CD4-positive, alpha-beta T cell treated with Interleukin-17A for 1 hour (primary cell): ENCODE measurements at places on chromosomes 7 and 10.

DNA sequence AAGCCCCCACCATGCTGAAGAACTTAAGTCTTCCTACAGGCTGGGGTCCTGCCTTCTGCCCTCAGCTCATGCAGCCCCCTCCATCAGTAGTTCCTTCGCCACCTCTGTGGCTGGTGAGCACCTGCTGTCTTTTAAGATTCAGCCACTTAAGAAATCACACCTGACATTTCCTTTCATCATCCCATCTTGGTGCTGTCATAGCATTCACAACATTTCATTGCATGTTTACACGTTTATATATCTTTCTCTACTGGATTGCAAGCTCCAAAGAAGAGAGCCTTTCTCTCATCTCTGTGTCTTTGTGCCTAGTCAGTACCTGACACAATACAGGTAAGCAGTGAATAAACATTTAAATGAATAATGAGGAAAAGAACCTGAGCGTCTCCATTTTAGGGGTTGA, 38.3 kb downstream of the SND1 start:
- no peak for DNase-seq

DNA sequence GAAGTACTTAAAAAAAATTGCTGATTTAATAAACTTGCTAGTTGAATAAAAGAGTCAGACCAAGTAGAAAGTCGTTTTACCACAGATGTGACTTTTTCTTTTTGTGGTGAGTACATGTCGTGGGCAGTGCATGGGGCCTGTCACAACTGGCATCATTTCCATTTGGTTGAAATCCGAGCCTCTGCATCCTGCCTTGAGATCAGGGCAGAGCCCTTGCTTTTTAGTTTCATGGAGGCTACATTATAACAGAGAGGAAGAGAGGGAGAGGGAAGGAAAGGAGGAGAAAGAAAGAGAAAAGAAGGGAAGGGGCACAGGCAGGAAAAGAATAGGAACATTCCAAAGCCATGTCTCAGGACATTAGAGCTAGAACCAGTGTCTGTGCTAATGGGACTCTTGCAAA, 20.4 kb upstream of the INSYN2A start:
- DNase-seq = no peak

DNA sequence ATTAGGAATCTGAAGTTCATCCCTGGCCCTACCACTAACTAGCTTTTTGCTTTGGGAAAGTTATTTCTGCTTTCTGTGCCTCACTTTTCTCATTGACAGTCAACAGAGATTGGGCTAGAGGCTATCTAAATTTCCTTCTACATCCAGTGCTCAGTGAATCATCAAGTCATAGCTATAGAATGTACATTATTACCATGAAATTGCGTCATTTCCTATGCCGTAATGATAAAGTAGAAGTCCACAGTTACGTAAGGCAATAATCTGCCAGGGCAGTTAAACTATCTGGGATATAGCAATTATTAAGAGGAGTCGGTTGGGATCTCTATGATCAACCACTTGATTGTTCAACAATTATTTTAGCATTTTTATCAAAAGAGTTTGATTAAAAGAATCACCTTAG, 64.4 kb downstream of the ITGB8 start:
- DNase-seq = no peak

DNA sequence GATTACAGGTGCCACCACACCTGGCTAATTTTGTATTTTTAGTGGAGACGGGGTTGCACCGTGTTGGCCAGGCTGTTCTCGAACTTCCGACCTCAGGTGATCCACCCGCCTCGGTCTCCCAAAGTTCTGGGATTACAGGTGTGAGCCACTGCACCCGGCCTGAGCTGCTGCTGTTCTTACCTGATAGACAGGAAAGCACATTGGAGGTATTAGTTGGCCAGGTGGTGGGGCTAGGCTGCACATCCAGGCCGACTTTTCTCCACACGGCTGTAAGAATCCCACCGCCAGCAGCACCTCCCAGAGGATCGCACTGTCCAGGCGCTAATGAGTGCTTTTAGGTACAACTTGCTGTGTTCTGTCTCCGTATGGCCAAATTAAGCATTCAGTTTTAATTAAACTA, 112.6 kb downstream of the WDR37 start:
- DNase-seq = no peak

DNA sequence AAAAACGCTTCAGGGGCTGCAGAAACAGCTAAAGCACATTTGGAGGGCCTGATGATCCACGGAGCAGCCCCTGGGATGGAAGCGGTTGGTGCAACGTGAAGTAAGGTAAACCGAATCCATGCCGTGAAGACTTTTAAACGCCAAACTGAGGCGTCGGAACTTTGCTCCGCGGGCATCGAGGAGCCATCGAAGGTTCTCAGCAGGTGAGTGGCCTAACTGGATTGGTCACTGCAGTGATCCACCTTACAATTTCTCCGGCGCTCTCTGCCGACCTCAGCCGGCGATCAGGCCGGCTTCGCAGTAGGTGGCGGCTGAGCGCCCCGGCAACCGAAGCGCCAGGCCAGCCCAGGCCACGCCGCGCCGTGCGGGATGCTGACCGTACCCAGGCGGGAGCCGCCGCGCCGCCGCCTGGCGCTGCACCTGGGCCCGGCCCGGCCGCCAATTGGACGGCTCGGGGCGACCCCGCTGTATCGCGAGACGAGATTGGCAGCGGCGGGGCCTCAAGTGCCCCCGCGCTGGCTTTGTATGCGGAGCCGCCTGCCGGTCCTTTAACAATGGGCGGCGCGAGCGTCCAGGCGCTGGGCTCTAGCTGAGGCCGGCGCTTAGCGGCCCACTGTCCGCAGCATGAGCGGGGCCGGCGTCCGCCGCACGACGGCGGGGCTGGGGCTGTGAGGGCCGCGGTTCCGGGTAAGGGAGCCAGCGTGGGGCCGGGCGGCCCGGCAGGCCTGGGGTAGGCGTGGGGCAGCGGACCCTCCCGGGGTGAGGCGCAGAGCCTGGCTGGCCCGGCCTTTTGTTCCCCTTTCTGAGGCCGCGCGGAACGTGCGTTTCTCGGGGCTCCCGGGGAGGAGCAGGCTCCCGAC, at the start of gene CCNJ:
Gene CCNJ, plus strand, starts transcription at position 551 of the 860 bp plus-strand sequence. CDS start 811 bp downstream, outside the sequence.
- peak; percentile 85 for DNase-seq
